ENCODE measurements at places on chromosomes 7 and 10.

GRCh38 chr10:98814470-98814869, 367.7 kb upstream of the HPS1 start:
- no peak for DNase-seq

- DNase-seq, result no peak
Measured at GRCh38 chr10:97428572-97428981, 2.6 kb downstream of the PGAM1 start.

DNA sequence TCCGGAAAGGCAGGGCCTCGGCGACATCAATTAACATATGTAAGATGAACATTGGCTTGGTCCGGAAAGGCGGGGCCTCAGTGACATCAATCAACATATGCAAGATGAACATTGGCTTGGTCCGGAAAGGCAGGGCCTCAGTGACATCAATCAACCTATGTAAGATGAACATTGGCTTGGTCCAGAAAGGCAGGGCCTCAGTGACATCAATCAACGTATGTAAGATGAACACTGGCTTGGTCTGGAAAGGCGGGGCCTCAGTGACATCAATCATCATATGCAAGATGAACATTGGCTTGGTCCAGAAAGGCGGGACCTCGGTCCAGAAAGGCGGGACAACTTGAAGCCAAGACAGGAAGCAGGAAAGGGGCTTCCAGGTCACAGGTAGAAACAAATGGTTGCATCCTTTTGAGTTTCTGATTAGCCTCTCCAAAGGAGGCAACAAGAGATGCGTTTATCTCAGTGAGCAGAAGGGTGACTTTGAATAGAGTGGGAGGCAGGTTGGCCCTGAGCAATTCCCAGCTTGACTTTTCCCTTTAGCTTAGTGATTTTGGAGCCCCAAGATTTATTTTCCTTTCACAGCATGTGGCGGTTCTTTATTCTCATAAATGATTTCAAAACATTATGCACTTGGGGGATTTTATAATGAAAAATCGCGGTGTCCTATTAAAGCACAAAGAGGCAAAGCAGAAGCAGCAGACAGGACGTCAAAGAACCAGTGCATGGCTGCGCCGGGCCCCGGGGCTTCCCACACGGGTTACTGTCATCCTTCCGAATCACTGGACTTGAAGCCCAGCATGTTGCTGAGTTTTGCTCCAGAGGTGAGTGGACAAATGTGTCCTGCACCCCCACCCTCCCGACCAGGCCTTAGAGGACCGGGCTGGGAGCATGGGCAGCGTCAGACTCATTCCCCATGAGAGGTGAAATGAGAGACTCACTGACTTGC, 43.1 kb upstream of the EN2 start:
- DNase-seq, result no peak

DNA sequence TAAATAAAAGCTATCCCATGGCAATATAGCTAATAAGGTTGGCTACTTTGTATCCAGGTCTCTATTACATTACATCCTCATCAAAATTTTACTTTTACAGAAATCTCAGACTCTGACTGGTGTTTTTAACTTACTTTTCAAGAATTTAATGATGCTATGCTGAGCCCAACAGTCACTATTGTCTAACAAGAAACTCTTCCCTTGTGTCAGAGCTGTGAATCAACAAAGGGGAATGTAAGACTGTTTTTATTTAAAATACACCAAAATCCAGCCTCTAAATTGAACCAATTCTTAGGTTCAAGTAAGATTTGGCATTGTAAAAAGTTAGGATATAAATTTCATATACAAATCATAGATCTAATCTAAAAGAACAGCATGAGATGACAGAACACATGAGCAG, 7.0 kb downstream of the RTKN2 start:
- DNase-seq, result no peak

GRCh38 chr7:137606061-137606674, 240.6 kb downstream of the DGKI start:
- DNase-seq, result peak; percentile 16

GRCh38 chr7:4025694-4026615, 656.1 kb upstream of the FOXK1 start:
- DNase-seq, result no peak

- DNase-seq, result no peak
Measured at GRCh38 chr10:30028006-30028737, 31.2 kb downstream of the JCAD start.

GRCh38 chr10:73810735-73811465, 498 bp downstream of the NDST2 start:
- peak; percentile 60 for DNase-seq

DNA sequence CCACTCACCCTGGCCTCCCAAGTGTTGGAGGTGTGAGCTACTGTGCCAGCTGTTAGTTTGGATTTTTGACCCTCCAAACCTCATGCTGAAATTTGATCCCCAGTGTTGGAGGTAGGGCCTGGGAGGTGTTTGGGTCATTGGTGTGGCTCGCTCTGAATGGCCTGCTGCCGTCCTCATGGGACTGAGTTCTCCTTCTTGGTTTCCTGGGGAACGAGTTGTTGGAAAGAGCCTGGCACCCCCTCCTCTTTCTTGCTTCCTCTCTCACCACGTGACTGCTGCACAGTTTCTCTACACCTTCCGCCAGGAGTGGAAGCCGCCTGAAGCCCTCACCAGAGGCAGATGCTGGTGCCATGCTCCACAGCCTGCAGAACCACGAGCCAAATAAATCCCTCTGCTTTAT, 253.5 kb downstream of the PHTF2 start:
- DNase-seq, result no peak

DNA sequence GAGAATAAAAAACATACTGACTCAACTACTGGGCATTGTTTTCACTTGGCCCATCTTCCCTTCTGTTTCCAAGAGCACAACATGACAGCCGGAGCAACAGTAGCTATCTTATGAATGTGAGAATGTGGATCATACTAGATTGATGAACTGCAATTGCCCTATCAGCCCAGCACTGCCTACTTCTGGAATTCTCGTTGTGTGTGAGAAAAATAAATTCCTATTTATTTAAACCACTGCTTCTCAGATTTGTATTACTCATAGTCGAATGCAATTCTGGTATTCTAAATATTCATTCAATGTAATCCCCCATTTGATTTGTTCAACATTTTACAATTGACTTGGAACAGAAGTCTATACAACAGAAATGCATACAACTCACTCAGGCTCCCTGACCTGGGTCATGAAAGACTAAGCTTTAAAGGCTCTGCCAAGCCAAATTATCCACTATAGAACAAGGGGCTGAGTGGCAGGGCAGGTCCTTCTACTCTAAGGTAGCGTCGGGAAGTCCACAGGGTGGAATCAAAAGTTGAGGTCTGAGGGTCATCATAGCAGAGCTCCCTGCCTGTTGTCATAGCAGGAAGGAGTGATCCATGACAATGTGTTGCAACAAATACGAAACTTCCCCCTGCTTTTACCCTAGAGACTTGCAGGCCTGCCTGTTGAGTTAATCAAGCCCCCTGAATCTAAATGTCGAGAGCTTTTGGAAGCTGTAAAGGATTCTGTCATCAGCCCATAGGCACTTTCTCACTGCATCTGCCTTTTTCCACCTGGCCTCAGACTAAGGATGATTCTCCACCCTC, 12.4 kb upstream of the JAZF1 start:
- no peak for DNase-seq

GRCh38 chr7:75536940-75537538, 44.9 kb downstream of the SPDYE5 start:
- DNase-seq, result no peak

- DNase-seq, result no peak
Measured at GRCh38 chr10:78616125-78616695, 452.6 kb upstream of the ZMIZ1 start.

DNA sequence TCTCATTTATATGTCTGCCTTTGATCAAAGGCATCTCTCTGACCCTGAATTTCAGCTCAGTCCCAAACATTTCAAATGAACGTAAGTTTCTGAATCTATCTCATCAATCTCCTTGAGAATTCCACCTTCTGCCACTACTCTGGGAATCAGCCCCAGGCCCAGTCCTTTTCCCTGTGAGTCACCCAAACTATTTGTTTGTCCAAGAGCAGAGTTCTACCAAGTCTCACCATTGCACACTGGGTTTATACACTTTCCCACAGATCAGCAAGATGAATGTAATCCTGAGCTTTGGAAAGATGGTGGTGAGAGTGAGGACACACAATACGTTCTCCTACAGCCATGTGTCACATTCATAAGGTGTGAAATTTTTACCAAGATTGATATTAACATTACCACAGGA, 251.3 kb upstream of the VWC2 start:
- DNase-seq, result no peak

DNA sequence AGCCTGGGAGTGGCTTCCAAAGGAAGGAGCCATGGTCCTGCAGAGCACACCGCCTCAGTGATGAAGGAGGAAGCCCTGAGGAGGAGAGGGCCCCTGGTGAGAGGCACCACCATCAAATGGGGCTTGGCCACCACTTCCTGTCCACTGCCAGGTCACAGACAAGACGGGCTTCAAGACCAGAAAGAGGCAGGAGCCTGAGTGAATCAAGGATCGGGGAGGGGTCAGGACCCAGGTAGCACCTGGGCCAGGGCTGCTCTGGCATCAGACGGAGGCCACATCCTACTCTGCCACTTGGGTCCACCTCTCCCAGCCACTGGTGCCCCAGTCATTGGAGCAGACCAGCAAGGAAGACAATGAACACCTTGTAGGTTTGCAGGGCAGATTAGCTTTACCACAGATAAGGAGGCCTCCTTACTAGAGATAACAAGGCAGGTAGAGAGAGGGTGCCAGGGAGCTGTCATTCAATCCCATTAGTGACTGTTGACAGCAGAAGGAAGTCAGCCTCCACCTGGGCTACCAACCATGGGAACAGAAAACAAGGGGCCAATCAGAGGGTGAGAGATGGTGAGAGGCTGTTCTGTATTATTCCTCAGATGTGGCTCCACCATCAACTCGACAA, 143.4 kb downstream of the TNS3 start:
- no peak for DNase-seq

- no peak for DNase-seq
Measured at GRCh38 chr10:132010483-132010882, 28.8 kb upstream of the BNIP3 start.

GRCh38 chr10:11295492-11295891, 277.8 kb downstream of the CELF2 start:
- no peak for DNase-seq

- DNase-seq, result no peak
Measured at GRCh38 chr7:34138483-34138882, 233.1 kb downstream of the BMPER start.

All from hepatic stellate cell (primary cell).